ENCODE measurements at places on chromosomes 7 and 10.

DNA sequence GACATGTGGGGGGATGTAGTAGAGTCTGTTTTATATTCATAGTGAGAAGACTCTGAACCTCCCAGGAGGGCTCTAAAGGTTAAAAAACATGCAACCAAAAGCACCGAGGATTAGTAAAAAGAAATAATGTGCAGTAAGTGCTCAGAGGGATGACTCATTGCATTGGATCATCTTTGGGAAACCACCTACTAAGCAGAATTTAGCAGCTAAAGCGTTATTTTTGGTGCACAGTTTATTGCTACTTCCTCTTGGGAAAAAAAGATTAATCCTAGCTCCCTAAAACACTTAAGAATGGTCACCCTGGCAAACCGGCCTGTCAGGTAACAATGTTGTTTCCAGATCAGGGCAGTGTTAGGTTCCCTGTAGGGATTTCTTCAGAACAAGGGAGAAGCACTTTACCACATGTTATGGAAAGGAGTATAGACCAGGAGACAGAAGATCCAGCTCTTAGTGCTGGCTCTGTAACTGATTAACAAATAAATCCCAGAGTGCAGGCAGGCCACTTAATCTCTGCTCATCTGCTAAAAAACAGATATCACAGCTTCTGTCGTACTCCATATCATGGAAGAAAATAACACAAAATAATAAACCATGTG is 44.8 kb upstream of the FAM133B start:
- no peak for DNase-seq

DNA sequence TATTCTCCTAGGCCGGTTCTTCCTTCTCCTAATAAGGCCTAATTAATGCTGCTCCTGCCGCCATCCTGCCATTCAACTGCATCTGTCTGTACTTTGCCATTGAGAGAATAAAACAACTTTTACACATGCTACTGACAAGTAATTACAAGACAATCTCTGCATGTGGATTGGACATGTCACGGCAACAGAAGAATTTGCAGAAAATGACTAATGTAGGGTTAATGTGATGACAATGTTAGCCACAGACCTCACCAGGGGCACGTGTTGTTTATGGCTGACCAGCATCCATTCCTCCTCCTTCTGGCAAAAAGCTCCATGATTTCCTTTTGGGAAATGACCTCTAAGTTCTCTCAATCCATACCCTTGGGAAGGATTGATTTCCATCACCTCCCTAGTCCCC is 58.0 kb downstream of the NEBL start:
- no peak for DNase-seq

DNA sequence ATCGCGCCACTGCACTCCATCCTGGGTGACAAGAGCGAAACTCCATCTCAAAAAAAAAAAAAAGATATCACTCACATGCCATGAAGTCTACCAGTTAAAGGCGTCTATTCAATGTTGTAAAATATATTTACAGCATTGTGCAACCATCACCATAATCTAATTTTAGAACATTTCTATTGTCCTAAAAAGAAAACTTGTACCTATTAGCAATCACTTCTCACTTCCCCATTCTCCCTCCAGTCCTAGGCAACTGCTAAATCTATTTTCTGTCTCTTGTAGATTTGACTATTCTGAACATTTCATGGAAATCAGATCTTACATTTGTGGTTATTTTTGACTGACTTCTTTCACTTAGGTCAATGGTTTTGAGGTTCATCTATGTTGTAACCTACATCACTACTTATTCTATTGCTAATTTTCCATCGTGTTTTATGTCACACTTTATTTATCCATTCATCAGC is 25.2 kb upstream of the OTUD1 start:
- DNase-seq = no peak

- no peak for DNase-seq
Measured at GRCh38 chr10:24457661-24458318, 248.9 kb downstream of the KIAA1217 start.

DNA sequence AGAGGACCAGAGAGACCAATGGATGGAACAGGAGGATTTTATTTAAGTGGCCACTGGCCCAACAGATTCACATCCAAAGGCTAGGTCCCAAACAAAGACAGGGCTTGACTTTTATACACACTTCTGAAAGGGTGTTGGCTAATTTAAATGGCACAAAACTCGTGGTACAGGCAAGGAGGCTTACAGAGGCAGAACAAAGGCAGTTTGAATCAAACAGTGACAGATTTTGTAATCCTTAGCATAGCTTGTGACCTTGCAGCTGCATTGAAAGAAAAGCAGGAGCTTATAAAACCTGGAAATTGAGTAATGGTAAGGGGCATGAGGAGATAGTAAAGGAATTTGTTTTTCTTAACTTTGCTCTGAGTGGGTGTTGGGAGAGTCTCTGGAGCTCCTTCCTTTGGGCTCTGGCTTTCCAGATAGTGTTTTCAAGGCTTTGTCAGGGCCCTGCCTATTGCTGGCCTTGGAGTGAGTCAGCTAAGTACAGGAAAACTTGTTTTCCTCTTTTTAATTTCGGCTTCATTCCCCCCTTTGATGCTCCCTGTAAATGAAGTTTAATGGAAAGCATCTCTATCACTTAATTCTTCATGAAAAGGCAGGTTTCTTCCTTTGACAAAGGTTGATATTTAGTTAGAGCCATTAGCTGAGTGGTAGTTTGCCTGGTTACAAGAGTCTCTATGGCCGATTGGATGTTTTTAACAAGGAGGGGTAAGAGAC is 96.9 kb downstream of the TRIM24 start:
- no peak for DNase-seq

- DNase-seq = no peak
Measured at GRCh38 chr7:143413123-143413522, 4.5 kb upstream of the EPHA1 start.

DNA sequence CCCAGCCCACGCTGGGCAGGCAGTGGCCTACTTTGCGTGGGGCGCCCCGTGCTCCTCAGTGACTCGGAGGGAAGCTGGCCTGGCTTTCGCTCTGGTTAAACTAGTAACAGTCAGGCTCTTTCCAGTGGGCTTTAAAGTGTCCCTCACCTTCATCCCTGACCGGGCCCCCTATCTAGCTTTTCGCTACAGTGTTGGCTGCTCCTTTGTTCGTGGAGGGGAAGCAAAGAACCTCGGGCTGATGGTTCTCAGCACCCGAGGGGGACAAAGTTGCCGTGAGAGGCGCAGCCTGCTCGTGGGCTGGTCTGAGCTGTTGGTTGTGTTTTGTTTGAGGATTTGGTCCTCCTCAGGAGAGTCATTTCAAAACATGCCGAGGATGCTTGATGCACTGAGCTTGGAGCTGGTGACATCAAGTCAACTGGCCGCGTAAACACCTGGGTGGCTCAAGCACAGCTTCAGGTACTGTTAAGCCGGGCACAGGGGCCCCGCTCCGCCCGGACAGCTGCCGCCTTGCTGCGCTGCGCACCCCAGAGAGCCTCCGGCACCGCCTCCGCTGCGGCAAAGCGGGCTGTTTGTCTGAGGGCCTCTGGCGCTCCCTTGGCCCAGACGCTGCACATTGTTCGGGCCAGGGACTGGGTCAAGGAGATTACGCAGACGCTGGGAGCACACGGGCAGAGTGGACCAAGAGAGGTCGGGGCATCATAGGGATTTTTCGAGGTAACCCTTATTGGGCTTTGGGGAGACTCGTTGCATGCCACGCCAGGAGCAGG is 1.6 kb downstream of the DLX6 start:
- DNase-seq = peak; percentile 49

GRCh38 chr7:41491883-41492471 is 210.9 kb downstream of the INHBA start:
- DNase-seq = no peak

GRCh38 chr10:104612571-104613205 is 28.4 kb upstream of the SORCS3 start:
- no peak for DNase-seq

- DNase-seq = no peak
Measured at GRCh38 chr7:158284617-158285382, 302.8 kb downstream of the PTPRN2 start.

GRCh38 chr7:155962191-155962967 is 150.1 kb upstream of the SHH start:
- no peak for DNase-seq

- DNase-seq = no peak
Measured at GRCh38 chr7:122833888-122834570, 52.2 kb downstream of the CADPS2 start.

GRCh38 chr7:129556607-129557133 is 54.3 kb downstream of the SMKR1 start:
- no peak for DNase-seq

DNA sequence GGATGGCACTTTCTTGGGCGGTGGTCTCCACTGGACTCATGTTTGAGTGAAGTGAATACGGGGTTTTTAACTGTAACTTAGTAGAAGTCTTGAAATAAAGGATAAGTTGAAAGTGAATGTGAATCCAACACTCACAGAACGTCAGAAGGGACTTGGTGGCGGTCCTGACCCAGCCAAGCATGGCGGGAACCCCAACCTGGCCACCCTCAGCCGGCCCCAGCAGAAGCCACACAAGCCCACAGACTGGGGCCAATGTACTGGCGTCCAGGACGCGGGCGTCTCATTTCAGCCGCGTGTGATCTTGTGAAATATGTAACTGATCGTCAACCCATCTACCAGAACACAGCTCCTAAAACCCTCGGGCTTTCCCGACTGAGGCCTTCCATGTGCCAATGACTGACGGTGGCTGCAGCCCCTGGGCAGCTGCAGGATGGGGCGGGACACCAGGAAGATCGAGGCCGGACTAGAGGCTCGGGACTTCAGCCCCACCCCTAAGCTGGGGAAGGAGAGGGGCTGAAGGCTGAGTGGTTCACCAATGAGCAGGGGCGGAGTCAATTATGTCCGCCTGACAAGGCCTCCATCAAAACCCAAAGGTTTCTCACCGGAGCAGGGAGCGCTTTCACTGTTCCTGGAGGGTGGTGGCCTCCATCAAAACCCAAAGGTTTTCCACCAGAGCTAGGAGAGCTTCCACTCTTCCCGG is 161.5 kb downstream of the MAD1L1 start:
- DNase-seq = peak; percentile 37

DNA sequence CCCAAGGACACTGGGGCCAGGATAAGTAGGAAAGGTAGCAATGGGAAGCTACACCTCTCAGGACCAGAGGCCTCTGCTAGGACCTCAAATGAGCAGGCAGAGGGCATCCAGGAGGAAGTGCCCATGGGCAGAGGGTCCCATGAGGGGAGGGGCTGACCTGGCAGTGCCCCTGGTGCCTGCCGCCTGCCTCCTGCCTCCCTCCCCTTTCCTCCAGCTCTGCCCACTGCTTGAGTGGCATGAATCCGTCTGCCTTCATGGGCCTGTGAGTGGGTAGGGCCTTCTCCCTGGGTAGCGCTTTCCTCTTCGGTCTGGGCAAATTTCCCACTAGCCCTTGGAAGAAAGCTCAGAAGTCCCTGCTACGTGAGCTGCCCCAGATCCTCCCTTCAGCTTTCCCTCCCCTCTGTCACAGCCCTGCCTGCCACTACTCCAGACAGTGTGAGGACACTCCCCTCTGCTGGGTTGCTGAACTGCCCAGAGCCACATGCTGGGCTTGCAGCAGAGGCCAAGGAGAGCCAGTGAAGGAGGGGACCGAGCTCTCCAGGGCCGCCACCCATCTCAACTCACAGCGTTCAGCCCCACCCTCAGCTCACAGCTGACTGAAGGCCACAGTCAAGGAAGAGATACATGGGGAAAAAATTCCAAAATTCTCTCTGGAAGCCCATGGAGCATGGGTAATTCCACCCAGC is 141.4 kb downstream of the ARHGAP22 start:
- no peak for DNase-seq

DNA sequence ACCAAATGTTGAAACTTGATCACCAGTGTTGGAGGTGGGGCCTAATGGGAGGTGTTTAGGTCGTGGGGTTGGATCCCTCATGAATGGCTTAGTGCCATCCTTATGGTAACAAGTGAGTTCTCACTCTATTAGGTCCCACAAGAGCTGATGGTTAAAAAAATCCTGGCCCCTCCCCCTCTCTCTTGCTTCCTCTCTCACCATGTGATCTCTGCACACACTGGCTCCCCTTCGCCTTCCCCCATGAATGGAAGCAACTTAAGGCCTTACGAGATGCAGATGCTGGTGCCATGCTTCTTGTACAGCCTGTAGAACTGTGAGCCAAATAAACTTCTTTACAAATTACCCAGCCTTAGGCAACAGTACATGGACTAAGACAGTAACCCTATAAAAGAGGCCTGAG is 62.7 kb downstream of the PPP1R3C start:
- DNase-seq = no peak

GRCh38 chr7:157560710-157561522 is 224.1 kb downstream of the DNAJB6 start:
- no peak for DNase-seq

DNA sequence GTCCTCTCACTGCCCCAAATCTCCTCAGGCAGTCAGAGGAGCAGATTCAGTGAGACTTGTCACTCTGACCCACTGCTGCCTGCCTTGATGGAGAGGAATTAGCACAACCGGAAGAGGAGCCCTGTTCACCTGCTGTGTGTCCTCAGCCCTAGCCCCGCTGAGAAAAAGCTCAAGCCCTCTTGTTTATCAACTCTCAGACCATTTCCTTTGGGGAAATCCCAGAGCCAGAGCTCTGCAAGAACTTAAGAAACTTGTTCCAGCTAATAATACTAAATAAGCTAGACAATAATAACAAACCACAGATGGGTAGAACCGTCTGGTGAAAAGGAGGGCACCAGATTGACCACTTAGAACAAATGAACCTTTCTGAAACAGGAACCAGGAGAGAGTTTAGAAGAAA is 37.7 kb upstream of the ITGB1 start:
- DNase-seq = no peak
